ENCODE measurements at places on chromosomes 5 and 9.

DNA sequence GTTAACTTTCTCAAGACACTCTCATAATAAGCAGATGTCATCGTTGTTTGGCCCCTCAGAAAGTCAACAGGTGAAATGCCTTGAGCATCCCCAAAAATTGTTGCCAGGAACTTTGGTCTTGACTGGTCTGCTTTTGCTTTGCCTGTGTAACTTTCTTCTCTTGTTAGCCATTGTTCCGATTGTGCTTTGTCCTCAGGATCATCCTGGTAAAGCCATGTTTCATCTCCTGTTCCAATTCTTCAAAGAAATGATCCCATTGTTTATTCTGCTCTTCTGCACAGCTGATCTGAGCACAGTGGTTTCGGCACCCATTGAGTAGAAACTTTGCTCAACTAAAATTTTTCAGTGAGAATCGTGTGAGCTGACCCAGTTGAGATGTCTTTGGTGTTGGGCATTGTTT, 8.1 kb upstream of the ZBED3 start:
- DNase-seq, result no peak

- no peak for DNase-seq
Observed at GRCh38 chr5:132235340-132235739, 7.7 kb upstream of the P4HA2 start.

DNA sequence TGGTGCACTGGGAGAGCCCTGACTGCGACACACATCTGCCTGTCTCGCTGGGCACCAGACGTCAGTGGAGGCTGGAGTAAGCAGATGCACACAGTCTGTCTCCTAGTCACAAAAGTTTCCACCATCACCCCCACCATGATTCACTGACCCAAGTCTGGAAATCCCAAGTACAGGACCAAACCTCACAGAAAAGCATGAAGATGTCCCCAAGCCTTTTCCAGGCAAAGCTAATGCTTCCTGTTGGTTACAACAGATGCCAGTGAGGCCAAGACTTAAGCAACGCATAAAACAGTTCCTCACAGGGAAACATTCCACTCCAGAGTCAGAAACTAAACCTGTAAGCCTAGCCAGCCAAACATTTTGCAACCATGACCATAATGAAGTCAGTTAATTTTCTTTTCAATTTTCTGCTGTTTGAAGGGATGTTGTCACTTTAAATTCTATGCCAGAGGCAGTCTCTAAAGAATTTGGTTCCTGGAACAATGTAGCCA, 259.3 kb upstream of the SLC30A5 start:
- DNase-seq, result no peak

DNA sequence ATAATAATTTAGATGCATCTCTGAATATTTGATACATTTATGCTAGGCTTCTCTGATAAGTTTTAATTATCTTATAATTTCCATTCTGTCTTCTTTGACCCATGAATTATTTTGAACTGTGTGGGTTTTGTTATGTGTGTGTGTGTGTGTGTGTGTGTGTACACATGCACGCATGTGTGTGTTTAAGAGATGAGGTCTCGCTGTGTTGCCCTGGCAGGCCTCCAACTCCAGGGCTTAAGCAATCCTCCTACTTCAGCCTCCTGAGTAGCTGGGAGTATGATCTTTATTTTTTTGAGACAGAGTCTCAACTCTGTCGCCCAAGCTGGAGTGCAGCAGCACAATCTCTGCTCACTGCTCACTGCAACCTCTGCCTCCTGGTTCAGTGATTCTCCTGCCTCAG, 75.4 kb downstream of the NDUFAF2 start:
- DNase-seq, result no peak

GRCh38 chr5:98898743-98899142, 30.1 kb downstream of the CHD1 start:
- no peak for DNase-seq

DNA sequence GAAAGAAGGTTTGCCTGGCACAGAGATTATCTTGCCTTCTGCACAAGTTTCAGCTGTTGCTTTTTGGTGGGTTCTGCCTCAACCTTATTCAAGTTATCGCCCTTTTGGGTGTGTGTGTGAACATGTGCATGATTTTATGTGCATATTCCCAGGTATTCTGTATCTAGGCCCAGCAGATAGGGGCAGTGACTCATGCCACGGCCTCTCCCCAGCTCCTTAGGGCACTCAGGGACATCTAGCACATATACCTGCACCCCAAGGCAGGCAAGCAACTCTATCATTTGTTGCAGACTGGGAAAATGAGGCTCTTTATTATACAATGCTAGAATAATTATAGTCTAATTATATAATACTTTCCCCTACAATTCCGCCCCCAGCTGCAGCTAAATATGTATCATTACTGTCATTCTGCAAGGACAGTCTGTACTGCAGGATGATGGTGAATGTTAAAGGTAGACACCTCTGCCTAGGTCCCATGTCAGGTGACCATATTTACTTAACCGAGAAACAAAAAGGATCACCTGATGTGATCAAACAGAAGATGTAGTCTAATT, 128.9 kb downstream of the PDE8B start:
- no peak for DNase-seq

DNA sequence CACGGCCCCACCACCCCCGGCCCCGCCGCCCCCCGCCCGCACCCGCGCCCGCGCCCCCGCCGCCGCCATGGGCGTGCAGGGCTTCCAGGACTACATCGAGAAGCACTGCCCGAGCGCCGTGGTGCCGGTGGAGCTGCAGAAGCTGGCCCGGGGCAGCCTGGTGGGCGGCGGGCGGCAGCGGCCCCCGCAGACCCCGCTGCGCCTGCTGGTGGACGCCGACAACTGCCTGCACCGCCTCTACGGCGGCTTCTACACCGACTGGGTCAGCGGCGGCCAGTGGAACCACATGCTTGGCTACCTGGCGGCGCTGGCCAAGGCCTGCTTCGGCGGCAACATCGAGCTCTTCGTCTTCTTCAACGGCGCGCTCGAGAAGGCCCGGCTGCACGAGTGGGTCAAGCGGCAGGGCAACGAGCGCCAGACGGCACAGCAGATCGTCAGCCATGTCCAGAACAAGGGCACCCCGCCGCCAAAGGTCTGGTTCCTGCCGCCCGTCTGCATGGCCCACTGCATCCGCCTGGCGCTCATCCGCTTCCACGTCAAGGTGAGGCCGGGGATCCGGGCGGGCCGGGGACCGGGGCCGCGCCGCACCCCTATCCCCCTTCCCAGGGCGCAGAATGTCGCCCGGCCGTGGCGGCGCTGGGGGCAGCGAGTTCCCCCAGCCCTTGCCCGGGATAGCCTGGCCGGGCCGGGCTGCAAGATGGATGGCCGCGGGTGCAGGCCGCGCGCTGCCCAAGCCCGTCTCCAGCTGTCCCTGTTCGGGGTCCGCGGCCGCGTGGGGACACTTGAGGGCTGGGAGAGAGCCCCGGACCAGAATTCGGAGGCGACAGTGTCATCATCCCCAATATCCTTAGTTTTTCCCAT, 594 bp downstream of the FAM120A start:
- DNase-seq, result no peak

GRCh38 chr9:37947471-37947870, 43.5 kb upstream of the SLC25A51 start:
- DNase-seq, result no peak

DNA sequence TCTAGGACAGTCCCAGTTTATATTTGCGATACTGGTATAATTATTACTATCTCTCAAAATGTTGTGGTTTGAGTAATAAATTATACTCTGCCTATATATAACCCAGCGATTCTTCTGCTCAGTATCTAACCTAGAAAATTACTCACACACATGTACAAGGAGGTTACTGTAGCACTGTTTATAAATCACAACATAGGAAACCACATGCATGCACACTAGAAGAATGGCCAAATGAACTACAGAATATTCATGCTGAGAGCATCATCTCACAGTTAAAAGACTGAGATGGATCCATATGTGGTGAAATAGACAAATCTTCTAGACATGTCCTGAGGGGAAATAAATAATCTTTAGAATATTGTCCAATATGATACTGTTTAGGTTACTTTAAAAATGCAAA, 62.1 kb downstream of the INSYN2B start:
- no peak for DNase-seq

GRCh38 chr5:137075163-137075970, 423.8 kb downstream of the SPOCK1 start:
- peak; percentile 54 for DNase-seq
